NAMALWA (cell line): ENCODE measurements at places on chromosomes 6 and 20.

- DNase-seq = no peak
Observed at GRCh38 chr6:77290798-77291197, 172.5 kb downstream of the HTR1B start.

DNA sequence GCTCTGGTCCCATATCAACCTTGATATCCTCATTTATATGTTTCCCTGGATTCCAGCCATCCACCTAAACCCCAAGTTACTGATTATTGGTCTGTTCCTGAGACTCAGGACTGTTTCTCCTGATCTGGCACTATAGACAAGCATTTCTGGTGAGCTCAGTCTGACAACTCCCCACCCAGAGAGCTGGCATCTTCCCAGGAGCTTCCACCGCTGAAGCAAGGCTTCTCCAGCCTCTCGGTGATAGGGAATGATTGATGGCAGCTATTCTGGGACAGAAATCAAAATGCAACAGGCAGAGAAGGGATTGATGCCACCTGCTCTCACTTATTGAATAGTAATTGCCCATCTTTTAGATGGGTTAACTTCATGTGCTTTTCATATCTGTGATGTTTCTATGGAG, 169.7 kb upstream of the GGTLC1 start:
- no peak for DNase-seq

- DNase-seq = no peak
Observed at GRCh38 chr6:169970306-169970988, 219.0 kb downstream of the ERMARD start.

- no peak for DNase-seq
Observed at GRCh38 chr6:73200247-73200646, 25.0 kb downstream of the KHDC1L start.

DNA sequence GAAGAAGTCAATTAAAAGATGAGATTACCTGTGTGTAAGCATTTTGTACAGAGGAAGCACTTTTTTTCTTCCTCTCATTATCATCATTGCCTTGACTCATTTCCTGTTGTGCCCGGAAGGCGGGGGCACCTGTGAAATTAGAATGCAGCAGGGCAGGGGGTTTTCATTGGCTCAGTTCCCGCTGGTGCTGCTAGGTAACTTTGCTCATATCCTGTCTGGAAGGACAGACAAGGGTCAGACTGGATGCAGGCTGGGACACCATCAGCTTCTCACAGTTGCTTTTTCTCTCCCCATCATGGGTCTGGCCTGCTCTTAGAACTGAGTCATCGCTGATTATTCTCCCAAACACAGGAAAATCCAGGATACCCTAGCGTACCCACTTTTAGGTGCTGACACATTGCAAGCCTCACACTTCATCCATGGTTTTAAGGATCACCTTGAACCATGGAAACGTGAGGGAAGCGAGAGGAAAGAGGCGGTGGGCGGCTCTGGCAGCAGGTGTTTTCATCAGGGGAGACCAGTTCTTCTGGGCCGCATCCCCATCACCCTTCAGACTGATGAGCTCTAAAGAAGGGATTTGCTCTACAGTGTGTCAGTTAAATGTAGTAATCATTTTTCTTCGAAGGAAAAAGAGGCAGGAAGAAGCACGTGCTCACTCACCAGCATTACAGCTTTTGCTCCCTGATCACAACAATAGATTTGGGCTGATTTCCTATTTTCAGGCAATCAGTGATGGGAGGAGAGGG, 195.7 kb upstream of the SASH1 start:
- no peak for DNase-seq

GRCh38 chr20:57844626-57845596, 135.1 kb upstream of the PMEPA1 start:
- DNase-seq = no peak

GRCh38 chr6:35512740-35513139, at the start of gene TULP1:
TULP1 (minus strand) TSS chr6:35512896; CDS start chr6:35512858, 38 bp downstream.
- DNase-seq = no peak

DNA sequence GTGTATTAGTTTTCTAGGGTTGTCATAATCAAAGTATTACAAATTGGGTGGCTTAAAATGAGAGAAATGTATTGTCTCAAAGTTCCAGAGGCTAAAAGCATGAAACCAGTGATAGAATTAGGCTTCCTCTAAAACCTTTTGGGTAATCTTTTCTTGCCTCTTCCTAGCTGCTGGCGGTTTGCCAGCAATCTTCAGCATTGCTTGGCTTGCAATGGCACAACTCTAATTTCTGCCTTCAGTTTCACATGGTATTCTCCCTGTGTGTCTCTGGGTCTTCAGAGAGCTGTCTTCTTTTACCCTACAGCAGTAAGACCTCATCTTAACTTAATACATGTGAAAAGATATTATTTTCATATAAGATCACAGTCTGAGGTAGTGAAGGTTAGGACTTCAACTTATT, 479.1 kb upstream of the GJE1 start:
- peak; percentile 28 for DNase-seq

DNA sequence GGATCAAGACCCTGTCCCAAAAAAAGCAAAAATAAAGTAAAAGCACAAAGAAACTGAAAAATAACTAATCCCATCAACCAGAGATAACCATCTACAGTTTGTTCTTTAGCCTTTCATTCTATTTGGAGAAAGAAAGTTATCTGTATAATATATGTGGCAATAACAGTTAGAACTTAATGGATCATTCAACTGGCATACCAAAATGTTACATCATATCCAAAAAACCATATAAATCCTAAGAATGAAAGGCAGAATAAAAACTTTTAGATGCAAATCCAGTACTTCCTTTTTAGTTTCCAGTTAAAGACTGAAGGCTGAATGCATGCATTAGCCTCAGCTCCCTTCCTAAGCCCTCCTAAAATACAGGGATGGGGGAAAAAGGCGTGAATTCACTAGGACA, 25.2 kb downstream of the ILRUN start:
- no peak for DNase-seq

GRCh38 chr6:4613795-4614194, 162.4 kb upstream of the CDYL start:
- no peak for DNase-seq

GRCh38 chr6:56730663-56731529, 88.2 kb upstream of the DST start:
- no peak for DNase-seq

DNA sequence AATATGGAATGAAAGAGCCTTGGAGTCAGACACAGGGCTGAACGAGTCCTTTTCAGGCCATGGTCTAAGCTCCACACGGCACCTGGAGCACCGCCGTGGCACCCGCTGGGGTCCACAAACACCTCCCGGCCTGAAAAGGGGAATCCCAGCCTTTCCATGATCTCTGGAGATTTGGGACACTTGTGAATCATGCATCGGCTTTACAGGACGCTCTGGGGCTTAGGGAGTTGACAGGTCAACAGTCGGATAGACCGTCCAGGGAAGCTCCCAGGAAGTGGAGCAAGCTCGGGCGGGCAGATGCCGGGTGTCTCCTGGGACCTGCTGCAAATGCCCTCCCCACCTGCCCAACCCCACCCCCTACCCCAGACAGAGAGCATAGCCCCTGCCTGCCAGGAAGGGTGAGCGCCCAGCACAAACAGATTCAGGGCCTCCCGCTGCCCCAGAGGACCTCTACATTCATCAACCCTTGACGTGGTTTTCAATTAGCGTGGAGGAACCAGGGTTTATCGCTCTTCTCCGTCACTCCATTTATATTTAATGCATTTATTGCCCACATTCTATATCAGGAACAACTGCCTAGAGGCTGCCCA, 53.6 kb downstream of the YTHDF1 start:
- DNase-seq = no peak

DNA sequence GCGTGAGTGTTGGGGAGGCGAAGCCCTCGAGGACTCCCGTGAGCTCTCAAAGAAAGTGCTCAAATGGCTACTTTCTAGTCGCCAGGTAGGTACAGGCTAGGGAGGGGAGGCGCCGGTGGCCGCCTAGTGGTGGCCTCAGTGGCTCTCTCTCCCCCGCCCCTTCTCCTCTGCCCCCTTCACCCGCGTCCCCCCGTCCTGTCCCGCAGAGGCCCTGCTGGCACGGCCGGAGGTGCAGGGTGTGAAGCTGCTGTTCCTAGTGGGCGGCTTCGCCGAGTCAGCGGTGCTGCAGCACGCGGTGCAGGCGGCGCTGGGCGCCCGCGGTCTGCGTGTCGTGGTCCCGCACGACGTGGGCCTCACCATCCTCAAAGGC, 16.3 kb downstream of the ADISSP start:
- no peak for DNase-seq

GRCh38 chr6:37176268-37177076, 6.5 kb downstream of the PIM1 start:
- no peak for DNase-seq

- no peak for DNase-seq
Observed at GRCh38 chr20:64025826-64026412, 10.1 kb upstream of the C20orf204 start.

DNA sequence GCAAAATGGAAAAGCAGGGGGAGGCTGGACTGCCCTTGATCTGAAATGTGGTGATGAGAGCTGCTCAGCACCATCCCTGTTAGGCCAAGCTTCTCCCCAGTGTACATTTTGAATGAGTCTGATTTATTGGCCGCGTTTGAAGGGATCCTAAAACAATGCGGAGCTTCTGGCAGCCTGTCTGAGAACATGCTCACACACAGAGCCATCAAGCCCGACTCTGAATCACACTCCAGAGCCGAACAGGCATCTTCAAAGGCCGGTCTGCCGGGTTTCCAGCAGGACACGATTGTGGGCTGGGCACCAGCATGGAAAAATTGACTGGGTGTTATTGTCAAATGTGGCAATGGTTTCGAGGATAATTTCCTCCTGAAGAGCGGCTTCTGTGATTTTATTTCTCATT, 235.9 kb downstream of the TFAP2C start:
- no peak for DNase-seq

DNA sequence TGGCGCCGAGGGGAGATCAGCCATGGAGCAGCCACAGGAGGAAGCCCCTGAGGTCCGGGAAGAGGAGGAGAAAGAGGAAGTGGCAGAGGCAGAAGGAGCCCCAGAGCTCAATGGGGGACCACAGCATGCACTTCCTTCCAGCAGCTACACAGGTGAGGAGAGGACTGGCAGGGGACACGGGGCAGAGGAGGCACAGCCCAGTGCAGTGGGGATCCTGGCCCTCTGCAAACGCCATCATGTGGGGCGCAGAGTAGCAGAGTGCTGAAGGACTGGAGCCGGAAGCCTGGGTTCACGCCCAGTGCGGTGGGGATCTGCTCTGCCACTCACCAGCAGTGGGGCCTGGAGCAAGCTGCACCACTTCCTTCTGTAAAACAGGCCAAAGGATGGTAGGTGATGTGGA, 41.1 kb upstream of the FANCE start:
- DNase-seq = no peak

DNA sequence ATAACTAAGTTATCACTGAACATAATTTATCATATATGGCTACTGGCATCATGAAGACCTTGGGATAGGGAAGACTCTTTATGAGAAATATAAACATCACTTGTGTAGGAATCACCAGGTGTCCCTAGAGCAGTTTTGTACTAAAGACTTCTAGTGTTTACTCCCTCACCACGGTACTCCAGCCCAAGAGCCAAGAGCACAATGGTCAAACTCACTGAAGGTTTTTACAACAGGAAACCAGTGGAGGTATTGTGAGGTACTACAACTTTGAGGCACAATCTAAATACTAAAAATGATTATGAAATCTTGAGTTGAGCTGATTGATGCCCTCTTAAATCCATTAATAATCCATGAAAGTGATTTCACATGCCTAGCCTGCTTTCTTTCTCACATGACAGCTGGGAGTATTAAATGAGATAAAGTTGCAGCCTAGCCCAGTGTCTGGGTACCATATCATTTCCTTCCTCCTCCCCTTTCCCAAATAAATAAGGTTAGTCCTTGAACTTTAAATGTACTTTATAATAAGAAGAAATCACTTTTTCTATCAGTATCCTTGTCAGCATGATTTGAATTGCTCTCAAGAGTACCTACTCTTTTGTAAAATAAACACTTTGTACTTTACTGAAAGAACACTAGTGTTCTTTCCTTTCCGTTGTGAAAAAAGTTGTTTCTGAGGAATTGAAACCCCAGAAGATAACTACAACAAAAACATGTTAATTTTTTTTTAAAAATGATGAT, 26.5 kb downstream of the GLO1 start:
- DNase-seq = no peak

DNA sequence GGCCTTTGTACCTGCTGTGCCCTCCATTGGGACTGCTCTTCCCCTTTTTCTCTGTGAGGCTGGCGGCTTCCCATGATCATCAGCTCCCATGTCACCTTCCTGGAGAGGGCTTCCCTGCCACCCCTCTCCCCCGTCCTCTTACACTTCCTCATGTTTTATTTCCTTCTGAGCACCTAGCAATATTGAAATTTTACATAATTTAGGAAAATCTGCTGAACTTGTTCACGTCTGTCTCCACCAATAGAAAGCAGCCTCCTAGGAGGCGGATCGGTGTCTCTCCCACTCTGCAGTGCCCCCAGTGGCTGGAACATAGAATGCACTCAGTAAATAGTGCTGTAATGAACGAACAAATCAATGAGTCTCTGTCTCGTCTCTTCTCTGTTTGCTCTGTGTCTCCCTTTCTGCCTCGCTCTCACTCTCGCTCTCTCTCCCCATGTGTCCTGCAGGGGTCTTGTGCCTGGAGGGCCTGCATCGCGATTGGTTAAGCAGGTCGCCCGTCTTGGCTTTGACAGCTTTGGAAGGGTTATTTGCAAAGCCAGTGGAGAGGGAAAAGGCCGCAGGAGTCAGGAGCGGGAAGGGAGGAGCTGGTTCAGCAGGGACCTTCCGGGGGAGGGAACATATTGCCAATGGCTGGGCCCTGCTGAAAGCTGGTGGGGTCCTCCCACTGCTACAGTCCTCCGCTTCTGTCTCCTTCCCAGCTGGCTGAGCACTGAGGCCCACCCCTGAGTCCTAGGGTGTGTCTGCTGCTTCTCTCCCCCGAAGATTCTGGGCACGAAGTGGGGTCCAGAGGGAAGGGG, 12.1 kb upstream of the OCSTAMP start:
- peak; percentile 81 for DNase-seq

DNA sequence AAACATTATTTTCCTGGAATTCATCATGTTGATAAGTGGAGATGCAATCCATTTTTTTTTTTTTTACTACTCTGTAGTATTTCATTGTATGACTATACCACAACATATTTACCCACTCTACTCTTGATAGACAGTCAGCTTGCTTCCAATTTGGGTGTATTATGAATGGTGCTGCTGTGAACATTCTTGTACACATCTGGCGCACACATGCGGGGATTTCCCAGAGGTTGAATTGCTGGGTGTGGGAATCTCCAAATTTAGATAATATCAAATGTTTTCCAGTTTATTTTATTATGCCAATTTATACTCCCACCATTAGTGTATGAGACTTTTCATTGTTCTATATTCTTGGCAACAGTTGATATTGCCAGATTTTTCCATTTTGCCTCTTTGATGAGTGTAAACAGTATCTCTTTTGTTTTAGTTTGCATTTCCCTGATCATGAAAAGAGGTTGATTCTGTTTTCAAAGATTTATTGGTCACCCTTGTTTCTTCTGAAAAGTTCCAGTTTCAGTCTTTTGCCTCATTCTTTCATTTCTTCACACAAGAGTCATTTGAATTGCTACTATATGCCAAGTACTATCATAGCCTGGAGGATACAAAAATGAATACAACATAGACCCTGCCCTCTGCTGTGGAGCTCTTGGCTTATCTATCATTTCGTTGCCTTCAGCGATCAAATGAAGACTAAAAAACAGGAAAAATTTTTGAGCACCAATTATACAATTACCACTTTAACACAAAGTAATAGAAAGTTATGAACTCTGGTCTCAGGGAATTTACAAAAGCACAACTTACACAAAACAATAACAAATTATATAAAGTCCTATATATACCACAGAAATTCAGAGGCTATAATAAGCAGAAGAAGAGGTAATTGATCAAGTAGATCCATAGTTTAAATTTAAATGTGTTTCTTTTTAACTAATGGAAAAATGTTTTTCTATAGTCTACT, 17.1 kb upstream of the NCOA7 start:
- DNase-seq = no peak
